Vein endothelial cell (primary cell): ENCODE measurements at places on chromosomes 1 and 21. TPM values are rescaled to one million over a fixed set of nuclear protein-coding genes. Genes with fewer than 3 reads are reported as not detected.

OR2M3 gene
- total RNA-seq, result not detected in 2 replicates

CCDC190 gene
- total RNA-seq, result 1.9 and 2.9 TPM in 2 replicates

TNFRSF25 gene
- 17.0 and 18.9 TPM in 2 replicates for total RNA-seq

DPT gene
- total RNA-seq, result not detected in 2 replicates

FABP3 gene
- 0.65 and 0.86 TPM in 2 replicates for total RNA-seq

SAMSN1 gene
- total RNA-seq, result 2.0 and 4.9 TPM in 2 replicates

H3-3A gene
- 233 and 273 TPM in 2 replicates for total RNA-seq

PRKAA2 gene
- total RNA-seq, result 3.3 and 3.9 TPM in 2 replicates

WNT3A gene
- total RNA-seq, result not detected in 2 replicates

UBXN10 gene
- under 0.01 TPM in 1 of 2 replicates, not detected in the other for total RNA-seq

SPATC1L gene
- total RNA-seq, result 12.8 and 13.1 TPM in 2 replicates

SPATA21 gene
- total RNA-seq, result not detected in 2 replicates

AGT gene
- not detected in 2 replicates for total RNA-seq

TIAM1 gene
- 0.33 and 0.38 TPM in 2 replicates for total RNA-seq

OR2T2 gene
- total RNA-seq, result not detected in 2 replicates

C4BPB gene
- 0.10 TPM in 1 of 2 replicates, not detected in the other for total RNA-seq
